Activated T-helper 1 cell treated with anti-CD3 and anti-CD28 coated beads, Interleukin-2, amount 50 U/mL, for 16 hours (primary cell): ENCODE measurements at places on chromosomes 3 and 15.

DNA sequence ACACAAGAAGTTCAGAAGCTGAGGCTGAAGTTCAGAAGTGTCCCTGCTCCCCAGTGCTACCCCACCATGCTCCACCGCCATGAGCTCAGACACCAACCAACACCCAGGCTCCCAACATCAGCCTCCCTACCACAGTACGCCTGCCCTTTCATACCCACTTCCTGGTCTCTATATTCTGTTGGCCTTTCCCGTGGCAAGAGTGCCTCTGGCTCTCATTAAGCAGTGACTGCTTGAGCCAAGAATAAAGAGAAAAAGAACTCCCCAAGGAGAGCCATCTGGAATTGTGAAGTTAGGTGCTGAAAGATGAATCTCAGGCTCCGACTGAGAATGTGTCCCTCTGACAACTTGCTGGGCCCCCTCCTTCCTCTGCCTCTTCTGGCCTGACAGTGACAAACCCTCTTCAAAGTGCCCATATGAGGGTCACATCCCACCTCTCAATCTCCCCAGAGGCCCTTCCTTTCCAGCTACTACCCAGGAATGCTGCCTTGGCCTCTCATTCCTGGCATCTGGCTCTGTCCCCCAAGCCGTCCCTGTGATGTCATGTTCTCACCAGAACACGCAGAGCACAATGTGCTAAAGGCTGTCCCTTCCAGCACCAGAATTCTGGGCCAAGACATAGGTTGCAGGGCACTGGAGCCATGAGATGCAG lies 306.8 kb downstream of the NTRK3 start:
- no peak for DNase-seq

DNA sequence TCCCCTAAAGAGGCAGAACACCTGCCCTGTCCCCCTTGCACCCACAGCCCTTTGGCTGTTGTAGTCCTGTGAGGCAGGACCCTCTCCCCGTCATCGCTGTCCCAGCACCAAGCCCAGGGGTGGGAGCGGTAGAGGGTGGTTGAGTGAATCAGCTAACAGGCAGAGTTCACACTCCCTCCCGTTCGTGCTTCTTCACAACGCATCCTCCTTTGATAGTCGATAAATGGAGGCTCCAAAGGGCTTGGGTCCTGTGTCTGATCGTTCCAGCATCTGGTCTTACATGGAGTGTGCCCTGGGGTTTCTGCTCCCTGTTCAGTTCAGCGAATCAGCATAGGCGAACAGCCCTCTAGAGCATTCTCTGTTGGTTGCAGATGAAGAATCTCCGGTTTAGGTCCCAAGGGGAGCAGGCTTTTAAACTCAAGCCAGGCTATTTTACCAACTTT lies 820 bp upstream of the HMCES start:
- DNase-seq, result no peak

- DNase-seq, result no peak
Measured at GRCh38 chr3:183591881-183592521, 36.5 kb upstream of the KLHL6 start.

GRCh38 chr15:33846142-33846541 lies 122.2 kb upstream of the CHRM5 start:
- no peak for DNase-seq

DNA sequence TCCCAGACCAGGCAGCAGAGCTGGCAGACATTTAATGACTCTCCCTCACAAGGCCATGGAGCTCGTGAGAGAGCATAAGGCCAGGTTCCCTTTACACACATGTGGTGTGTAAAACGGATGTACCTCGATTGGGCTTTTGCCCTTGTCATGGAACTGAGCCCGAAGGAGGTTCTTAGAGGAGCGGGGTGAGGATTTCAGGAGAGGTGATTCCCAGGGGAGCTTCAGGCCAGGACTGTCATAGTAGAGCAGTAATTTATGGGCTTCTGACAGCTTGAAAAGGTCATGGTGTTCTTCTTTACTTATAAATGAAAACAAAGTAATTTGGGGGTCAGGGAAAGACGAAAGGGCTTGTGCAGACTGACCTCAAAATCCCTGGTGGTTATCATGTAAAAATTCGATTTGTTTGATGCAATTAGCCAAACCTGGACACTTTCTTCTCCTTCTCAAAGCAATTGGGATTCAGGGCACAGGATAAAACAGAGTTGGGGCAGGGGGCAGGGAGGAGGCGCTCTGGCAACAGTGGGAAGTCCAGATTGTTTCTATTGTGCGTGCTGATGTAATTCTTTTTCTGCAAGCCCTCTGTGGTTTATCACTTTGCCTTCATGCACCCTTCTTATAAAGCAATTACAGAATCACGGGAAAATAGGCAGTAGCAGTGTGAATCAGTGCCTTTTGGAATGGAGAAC lies 51.0 kb downstream of the CACNA1D start:
- no peak for DNase-seq

DNA sequence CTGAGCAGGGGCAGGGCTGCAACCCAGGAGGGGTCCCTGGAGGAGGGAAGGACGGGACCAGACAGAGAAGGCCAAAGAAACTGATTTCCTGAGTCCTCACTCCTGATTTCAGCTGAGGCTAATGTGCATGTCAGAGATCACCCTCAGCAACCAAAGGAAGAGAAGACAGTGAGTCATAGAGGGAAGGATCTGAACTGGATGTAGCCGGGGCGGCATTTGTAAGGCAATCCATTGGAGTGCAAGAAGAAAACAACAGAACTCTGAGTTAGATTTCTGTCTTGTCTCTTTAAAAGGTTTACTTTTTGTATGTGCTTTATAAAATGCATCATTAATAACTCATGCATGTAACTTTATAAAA lies 105.3 kb upstream of the AGBL1 start:
- DNase-seq, result no peak

DNA sequence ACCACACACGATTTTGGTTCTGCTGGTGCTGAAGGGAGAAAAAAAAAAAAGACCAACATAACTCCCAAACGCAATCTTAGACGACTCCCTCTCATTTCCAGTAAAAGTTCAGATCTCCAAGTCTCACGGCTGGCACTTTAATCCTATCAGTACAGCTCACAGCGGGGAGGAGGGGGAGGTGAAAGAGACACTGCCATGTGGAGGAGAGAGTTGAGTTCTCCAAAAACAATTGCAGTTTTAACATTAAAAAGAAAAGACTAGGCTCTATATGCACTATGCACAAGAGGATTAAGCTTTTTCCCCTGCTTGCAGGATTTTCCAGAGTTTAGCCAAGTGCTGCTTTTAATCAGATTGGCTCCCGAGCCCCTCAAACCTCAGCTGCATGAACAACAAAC lies 16.8 kb downstream of the BMF start:
- DNase-seq, result no peak
